ENCODE measurements at places on chromosomes 12 and 14.

GRCh38 chr12:86193931-86194330 lies 62.3 kb downstream of the MGAT4C start:
- no peak for DNase-seq

DNA sequence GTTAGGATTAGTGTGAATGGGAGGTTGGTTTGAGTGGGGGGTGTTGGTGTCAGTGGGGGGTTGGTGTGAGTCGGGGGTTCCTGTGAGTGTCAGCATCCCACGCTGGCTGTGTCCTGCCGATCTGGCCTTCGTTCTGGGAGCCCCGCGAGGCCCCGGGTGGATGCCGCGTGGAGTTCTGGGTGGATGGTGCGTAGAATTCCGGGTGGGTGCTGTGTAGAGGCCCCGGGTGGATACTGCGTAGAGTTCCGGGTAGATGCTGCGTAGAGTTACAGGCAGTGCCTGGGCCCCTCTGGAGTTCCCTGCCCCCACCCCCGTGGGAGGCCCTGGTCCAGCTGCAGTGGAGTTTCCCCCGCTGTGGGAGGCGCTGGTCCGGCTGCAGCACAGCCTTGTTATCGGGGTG lies 8.7 kb downstream of the NOC4L start:
- DNase-seq: no peak

DNA sequence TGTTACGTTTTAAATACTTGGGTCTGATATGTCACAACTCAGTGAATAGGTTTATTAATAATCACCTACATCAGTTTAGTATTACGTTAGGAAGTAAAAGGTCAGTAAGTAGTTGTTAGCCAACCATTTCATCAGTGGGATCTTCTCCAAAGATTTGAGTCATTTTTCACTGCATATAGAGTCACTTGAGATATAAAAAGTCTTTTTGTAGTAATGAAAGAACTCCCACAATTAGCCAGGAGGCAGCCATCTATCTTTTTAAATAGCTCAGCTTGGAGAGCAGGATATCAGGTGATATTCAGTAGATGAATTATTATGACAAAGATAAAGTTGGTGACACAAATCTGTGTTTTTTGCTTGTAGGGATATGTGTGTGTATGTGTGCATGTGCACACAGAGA lies 309.3 kb downstream of the PDZRN4 start:
- DNase-seq: no peak

- no peak for DNase-seq
These were observed 187.6 kb upstream of the C14orf180 start for GRCh38 chr14:104392001-104392395.

DNA sequence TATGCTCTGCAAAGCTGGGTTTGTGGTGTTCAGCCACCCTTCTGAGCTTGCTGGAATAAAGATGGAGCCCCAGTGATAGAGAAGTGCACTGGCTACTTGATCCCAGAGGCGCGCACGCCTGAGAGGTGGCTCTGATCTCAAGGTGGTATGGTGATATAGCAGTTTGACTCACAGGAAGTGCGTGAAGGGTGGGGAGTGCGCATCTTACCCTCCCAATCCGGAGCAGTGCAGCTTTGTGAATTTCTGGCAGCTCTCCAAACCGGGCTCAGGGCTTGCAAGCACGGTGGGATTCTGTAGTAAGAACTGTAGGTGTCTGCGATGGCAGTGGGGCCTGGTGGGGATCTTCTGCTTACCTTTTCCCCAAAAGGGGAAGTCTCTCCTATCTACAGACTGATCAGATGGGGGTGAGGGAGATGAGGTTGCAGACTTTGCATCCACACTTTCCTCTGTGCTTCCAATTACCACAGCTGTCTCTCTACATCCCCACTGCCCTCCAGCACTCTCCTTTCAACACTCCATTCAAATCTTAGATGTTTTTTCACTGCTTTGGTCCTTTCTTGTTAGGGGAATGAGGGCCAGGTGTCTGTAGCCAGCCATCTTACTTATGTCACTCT lies 197.4 kb upstream of the SLC38A2 start:
- no peak for DNase-seq

GRCh38 chr12:96227365-96228106 lies 33.4 kb downstream of the ELK3 start:
- DNase-seq: no peak

DNA sequence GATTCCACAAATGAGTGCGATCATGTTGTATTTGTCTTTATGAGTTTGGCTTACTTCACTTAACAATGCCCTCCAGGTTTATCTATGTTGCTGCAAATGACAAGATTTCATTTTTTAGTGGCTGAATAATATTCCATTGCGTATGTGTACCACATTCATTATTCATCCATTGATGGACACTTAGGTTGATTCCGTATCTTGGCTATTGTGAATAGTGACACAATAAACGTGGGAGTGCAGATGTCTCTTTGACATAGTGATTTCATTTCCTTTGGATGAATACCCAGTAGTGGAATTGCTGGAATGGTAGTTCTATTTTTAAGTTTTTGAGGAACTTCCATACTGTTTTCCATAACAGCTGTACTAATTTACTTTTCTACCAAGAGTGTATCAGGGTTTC lies 23.5 kb downstream of the AKAP6 start:
- DNase-seq: no peak

DNA sequence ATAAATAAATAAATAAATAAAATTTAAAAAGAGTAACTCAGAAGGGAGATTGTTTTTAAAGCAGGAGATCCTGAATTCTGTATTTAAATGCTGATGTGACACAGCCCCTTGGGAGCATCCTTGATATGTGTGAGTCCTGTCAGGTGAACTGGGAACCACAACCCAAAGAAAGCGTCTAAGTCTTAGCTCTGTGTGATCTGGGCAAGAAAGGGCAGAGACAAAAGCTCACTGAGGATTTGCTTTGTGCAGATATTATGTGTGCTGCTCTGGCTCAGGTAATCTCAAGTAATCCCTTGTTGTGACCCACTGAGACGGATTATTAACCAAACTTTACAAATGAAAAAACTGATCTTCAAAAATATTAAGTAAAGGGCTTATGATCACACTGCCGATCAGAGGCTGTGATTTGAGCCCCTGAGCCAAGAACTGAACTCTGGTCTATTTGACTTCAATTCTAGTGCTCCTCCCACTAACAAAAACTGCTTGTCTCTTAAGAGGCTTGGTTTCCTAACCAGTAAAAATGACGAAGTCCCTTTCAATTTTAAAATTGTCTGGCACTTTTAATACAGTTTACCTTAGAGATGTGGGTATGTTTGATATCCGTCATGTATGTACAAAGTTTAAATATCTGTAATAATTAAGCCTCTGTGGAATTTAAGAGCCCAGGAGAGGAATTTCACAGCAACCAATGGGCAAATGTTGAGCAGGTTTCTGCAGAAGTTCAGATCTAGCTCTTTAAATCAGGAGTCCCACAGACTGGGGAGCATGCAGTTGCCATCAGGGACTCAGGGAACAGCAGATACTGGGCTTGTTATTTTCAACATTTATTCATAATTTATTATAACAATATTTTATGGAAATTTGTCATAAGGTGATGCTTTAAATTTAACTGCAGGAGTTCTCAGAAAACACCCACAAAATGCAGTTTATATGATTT lies 46.1 kb downstream of the CPM start:
- no peak for DNase-seq

GRCh38 chr14:41986083-41986645 lies 379.5 kb downstream of the LRFN5 start:
- DNase-seq: no peak

DNA sequence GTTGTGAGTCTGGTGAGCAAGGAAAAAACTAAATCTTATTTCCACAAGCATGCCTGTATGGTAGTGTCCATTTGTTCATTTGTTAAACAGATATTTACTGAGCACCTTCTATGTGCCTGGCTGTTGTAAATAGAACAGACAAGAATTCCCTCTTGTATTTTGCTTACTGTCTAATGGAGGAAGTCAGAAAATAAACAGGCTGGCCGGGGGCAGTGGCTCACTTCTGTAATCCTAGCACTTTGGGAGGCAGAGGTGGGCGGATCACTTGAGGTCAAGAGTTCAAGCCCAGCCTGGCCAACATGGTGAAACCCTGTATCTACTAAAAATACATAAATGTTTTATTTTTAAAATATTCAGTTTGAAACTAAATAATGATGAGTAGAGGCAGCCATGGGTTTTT lies 79.3 kb downstream of the GTF2A1 start:
- DNase-seq: no peak

GRCh38 chr12:2267703-2268470 lies 215.1 kb downstream of the CACNA1C start:
- DNase-seq: no peak

DNA sequence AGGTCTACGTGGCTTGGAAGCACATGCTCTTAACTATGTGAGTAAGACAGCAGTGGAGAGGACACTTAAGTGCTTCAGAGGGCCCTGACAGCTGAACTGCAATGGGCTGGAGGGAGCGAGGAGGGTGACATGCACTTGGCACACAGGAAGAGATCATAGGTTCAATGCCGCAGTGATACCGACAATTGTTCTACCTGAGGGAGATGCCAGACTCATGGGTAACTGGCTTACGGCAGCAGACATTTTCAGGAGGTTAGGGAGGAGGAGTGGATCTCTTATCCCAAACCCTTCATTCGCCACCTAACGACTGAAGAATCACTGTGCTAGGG lies 68.4 kb downstream of the NTF3 start:
- no peak for DNase-seq

- no peak for DNase-seq
These were observed 10.0 kb downstream of the EMP1 start for GRCh38 chr12:13206560-13206897.

DNA sequence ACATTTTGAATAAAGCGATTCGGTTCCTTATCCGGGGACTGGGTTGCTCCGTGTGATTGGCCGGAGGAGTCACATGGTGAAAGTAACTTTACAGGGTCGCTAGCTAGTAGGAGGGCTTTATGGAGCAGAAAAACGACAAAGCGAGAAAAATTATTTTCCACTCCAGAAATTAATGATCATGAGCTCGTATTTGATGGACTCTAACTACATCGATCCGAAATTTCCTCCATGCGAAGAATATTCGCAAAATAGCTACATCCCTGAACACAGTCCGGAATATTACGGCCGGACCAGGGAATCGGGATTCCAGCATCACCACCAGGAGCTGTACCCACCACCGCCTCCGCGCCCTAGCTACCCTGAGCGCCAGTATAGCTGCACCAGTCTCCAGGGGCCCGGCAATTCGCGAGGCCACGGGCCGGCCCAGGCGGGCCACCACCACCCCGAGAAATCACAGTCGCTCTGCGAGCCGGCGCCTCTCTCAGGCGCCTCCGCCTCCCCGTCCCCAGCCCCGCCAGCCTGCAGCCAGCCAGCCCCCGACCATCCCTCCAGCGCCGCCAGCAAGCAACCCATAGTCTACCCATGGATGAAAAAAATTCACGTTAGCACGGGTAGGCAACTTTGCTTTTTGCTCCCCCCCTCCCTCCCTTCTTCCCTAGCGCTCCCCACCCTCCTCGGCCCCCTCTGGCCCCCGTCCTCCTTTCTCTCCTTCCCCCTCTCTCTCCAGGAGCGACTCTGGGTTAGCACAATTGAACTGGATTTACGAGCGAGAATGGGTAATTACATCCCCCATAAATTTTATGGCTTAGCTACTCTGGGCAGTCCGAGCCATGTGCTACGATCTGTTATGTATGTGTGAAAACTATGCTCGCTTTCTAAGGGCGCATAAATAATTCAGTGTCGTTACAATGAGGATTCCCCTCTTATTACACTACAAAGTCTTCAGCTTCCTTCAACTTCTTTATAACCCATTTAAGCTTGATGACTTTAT lies at the start of gene HOXC4:
Gene HOXC4 (plus strand): TSS at position 85 of the 991 bp plus-strand sequence. CDS start 88 bp downstream, at position 173.
- no peak for DNase-seq

DNA sequence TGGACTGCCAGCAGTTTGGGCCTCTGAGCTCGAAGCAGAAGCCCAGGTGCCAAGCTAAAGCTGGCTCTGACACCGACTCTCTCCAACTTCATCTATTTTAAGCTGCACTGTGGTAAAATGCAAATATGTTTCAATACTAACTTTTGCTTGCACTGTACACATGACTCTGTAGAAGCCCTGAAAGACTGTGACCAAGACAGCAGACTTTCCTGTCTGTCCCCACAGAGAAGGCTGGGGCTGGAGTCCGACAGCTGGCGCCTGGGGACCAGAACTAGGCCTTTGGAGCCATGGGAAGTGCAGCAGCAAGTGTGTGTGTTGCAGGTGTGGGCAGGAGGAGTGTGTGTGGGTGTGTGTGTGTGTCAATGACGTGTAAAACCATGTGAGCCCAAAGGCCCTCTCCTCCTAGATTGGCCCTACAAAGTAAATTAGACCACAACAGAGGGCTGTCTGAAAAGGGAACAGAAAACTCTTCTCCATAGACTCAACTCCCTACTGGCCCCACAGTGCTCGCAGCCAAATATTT lies 16.4 kb upstream of the RAB35 start:
- no peak for DNase-seq

GRCh38 chr14:54565785-54566409 lies 1.0 kb upstream of the SAMD4A start:
- no peak for DNase-seq

- no peak for DNase-seq
These were observed 7.4 kb upstream of the RND1 start for GRCh38 chr12:48873096-48873495.

DNA sequence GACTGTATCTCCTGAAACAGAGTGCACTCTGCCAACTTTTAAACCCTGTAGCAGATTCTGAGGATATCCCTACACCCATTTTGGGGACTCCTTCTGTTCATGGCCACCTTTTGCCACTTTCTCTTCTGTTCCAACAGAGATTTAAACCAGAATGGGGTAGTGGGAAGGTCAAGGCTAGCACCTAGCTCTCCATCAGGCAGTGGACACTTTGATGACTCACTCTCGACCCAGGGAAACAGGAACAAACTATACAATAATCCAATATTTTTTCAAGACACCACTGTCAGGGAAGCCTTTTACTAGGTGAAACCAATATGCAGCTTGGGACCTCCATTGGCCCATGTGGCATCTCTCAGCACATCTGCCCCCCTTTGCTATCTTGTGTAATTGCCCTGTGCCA lies 103.6 kb downstream of the DAAM1 start:
- no peak for DNase-seq

All from Panc1 (cell line).